ENCODE measurements at places on chromosomes 13 and 19.

DNA sequence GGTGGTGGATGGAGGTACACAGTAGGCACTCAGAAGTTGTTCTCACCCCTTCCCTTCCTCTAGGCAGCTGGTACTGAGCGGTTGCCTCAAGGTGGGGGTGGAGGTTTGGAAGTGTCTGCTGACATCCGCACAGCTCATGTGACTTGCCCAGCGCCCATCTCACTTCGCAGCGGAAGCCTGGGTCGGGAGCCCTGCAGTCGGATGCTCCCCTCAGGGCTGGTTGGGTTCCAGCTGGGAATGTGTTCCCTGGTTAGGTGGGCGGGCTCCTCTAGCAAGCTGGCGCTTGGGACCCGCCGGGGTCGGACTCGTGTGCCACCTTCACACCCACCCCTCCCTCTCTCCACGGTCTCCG lies 10.2 kb downstream of the PPP1R37 start:
- no peak for DNase-seq

DNA sequence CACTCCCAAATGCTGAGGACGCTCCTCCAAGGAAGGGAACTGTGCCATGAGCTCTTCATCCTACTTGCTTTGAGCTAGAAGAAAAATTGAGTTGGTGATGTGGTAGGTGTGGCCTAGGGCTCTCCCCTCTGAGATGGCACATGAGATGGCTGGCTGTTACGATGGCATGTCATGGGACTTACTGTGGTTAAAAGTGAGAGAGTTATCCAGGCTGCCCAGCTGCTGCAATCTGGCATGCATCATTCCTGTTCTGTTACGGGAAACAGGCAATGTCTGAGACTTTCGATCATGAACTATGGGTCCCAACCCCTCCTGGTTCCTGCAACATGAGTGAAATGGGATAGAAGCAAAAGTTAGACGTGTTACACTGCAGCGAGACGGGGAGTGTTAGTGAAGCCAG lies 93.3 kb upstream of the SLC15A1 start:
- DNase-seq = no peak

DNA sequence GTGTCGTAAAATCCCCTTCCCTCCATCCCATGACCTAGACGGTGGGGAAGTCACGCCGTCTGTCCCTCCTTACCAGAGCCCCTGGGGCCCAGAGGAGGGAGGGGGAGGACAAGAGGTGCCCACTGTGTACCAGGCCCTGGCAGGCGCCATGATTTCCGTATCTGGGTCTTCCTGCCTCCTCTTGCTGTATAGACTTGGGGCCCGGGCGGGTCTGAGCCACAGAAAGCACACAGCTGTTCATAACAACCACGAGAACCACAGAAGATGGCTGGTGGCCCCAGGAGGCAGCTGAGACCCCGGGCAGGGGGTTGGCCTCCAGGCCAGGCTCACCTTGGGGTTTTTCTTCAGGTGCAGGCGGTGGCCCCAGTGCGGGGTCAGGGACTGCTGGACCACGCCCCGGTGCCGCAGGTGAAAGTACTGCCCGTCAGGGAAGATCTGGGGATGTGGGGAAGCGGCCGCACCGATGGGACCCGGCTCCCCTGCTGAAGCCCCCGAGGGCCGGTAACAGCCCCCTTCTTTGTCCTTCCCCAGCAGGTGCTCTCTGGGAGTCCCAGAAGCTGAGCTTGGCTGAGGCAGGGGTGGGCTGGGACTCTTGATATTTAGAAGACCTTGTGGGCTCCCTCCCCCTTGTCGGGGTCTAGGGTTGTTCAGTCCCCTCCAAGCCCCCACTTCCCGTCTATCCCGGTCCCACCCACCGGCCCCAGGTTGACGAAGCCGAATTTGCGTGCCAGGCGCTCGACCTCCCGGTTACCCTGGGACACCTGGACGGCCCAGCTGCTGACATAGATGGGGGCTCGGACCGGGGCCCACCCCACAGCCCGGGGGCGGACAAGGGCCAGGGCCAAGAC lies 463 bp downstream of the PCSK4 start:
- no peak for DNase-seq

DNA sequence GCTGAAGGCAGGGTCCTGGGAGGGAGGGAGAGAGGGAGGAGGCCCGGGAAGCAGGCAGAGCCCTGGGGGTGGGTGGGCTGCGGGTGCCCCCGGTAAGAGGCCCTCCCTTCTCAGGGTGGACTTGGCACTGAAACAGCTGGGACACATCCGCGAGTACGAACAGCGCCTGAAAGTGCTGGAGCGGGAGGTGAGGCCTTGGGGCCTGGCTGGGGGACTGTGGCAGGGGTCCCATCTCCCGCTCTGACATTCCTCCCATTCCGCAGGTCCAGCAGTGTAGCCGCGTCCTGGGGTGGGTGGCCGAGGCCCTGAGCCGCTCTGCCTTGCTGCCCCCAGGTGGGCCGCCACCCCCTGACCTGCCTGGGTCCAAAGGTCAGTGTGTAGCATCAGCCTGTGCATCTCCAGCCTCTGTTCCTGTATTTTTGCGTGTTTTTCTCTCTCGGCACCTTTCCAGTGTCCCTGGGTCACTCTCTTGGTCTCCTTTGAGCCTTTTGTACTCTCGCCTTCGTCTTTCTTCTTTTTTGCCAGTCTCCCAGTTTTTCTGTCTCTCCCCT lies 53.4 kb downstream of the TRPM4 start:
- DNase-seq = no peak

DNA sequence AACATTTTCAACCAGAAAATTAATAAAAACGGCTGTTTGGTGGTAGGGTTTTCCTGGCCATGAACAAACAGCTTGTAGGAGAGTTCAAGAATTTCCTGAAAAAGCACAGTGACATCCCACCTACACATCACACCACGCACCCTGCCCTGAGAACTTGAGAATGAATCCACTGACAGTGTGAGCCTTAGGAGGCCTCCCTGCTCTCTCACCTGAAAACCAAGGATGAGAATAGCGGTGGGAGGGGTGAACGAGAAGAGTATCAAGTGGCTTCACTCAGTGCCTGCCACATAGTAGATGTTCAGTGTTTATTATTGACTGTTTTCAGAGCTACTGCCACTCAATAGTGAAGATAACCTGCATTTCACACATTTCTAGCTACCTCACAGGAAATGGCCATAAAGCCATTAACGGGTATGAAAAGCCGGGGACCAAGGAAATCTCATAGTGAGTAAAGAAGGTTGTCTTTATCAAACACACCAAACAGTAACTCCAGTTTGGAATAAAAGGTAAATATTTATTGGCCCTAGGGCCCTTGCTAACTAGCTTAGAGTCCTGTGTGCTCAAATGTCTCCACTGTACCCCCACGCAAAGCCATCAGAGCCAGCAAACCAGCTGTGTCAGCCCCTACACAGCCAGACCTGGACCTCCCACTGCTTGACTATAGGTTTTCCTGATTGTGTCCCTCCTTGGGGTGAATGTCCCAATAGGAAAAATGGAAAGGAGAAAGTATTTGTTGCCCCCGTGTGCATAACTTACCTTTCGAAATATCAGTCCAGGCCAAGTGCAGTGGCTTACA lies 40.6 kb downstream of the TPT1 start:
- DNase-seq = no peak
